ENCODE measurements at places on chromosomes 3 and 15.
A peak's percentile ranks its signal among the peaks of the same experiment; 100 is the strongest.

- DNase-seq, result peak; percentile 38
Observed at GRCh38 chr3:54123003-54123775, 837 bp downstream of the CACNA2D3 start.

DNA sequence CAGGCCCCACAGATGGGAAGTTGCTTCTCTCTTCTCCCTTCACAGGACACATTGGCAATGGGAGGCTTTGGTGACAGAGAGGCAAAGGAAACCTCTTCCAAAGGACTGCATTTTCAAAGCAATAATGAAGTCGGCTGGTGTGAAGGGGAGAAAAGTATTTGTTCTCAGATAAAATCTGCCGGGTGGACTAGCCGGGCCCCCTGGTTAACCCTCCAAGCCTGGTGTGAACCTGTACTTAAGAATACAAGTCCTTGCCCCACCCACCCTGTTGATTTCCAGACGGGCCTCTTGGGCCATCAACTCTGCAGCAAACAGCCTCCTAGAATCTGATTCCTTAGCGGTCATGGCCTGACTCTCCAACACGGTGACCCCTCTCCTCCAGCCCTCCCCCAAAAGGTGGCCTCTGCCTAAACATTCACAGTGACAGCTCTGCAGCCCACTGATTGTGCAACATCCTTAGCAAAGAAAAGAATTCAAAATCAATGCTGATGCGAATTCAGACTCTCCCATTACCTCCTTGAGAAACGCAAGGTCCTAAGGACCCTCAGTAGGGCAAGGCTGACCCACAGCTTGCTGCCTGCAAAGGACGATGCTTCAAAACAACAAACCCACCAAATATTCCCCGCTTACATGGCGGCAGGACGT is 9.9 kb downstream of the TLE3 start:
- DNase-seq, result no peak

- no peak for DNase-seq
Observed at GRCh38 chr3:154280161-154280560, 44.1 kb downstream of the DHX36 start.

DNA sequence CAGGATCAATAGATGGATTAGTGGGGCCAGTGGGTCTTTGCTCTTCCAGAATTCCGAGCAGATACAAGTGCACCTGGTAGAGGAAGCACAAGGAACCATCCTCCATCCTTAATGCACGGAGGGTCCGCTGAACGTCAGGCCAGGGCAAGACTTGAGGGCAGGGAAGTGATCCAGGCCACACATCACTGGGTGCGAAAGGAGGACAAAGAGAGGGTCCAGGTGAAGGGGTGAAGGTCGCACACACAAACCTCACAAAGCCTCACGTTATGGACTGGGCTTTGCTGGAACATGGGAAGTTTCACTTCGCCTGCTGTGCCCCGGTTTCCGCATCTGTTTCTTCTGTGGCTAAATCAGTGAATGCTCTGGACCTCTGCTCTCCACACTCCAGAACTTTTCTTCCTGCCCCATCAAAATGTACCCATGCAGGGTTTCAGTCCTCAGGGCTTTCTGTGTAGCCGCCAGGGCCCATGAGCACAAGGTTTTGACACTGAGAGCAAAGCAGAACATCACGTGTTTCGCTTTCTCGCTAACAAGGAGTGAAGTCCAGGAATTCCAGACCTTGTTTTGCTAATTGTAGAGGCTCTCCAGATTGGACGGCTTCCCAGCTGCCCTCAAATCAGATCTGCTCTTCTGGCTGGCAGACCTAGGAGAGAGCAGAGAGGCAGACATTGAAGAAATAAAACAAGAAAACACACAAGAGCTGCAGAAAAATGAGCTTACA is 56.3 kb downstream of the KLF15 start:
- no peak for DNase-seq

- no peak for DNase-seq
Observed at GRCh38 chr3:24604215-24604614, 109.6 kb upstream of the THRB start.

DNA sequence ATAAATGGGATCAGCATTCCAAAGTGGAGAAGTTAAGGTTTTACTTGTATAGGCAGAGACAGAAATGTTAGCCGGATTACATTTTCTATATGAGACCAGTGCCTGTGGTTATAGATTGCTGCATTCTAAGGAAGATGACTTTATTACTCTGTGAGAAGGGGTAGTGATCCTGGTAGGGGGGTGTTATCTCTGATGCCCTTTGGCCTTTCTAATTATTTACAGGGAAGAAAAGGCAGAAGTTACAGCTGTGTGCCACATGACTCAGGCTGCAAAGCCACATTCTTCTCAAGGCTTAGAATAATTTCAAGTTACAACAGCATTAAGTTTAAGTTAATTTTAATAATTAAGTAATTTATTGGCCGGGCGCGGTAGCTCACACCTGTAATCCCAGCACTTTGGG is 2.2 kb upstream of the TMC3 start:
- DNase-seq, result no peak

DNA sequence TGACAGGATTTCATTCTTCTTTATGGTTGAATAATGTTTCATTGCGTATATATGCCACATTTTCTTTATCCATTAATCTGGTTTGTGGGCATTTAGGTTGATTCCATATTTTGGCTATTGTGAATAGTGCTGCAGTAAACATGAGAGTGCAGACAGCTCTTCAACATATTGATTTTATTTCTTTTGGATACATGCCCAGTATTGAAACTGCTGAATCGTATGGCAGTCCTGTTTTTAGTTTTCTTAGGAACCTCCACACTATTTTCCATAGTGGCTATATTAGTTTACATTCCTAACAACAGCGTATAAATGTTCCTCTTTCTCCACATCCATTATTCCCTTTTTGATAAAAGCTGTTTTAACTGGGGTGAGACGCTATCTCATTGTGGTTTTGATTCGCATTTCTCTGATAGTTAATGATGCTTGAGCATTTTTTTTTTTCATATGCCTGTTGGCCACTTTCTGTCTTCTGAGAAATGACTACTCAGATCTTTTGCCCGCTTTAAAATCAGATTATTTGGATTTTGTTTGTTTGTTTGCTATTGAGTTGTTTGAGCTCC is 21.7 kb downstream of the AQP9 start:
- DNase-seq, result no peak

DNA sequence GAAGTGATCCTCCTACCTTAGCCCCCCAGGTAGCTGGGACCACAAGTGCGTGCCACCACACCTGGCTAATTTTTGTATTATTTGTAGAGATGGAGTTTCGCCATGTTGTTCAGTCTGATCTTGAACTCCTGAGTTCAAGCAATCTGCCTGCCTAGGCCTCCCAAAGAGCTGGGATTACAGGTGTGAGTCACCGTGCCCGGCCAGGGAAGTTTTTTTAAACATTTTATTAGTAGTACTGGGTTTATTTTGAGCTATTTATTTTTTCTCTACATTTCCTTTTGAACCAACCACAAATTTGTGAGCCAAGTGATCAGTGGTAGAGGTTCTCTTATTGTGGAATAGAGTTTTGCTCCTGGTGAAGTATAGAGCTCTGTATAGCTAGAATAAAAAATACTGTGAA is 33.7 kb downstream of the ARMC8 start:
- no peak for DNase-seq

Measured in NCI-H526 treated with DMSO at 0.1 percent for 48 hours (cell line).